ENCODE measurements at places on chromosomes 16 and 17.

DNA sequence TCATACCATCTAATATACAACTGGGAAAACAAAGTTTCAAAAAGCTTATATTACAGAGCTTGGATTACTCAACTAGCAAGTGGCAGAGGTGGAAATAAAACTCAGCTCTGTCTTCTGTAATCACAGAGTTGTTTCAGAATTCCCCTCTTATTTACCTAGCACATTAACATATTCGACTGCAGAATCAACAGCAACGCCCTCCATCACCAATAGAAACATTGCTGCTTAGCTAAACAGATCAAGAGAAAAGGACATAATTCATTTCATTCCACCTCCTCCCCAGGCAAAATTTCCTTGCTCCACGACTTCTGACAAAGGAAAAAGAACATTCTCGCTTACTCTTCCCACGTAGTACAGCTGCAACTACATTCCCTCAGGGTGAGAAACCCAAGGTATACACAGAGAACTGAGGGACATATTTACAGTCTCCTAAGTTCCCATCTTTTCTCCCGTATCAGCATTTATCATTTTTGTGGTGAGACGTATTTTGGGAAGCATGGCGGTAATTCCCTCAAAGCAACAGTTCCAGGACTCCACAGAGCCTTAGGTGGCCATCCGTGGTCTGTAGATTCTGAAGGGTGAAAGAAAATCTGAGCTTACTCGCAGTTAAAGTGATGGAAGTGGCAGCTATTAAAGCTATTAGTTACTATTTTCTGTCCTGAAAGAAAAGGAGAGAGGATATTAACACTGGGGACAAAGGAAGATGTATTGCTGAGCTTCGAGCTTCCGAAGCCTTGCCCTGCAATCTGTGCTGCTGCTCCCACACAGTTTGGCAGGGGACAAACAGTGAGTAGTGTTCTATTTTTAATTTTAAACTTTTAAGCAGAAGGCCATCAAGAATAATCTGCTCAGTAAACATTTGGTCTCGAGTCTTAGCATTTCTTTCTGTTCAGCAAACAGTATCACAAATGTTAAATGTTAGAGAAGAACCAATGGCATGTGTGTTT, 1296.2 kb downstream of the CDH8 start:
- no peak for DNase-seq

DNA sequence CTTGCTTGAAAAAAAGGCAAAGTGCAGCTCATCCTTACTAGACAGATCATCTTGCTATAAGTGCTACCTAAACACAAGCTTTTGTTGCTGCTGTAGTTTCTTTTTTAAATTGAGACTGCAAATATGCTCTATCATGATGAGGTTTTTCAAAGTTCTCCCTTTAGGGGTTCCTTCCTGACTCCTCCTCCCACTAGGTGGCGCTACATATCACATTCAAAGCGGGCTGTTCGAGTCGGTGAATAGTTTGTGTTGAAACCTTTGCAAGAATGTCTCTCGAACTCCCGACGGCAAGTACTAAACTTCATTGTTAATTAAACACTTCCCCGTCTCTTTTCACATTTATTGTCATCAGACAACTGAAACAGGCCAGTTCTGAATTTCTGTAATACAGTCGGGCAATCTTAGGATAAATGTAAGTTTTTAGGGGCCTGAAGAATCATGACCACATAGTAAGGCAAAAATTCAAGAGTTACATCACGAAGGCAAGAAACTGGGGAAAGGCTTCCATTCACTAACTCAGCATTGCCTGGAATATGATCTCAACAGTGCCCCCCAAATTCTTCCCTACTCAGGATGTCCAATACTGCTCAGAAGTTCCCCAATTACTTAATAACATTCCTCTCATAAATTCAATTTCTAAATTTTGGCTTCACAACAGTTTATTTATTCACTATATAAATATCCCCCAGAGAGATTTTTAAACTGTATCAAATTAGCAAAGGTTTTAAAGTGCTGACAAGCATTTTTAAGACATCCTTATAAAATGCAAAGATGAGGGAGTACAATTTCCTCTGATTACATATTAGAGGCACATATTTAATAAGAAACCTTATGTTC, 6.7 kb downstream of the HS3ST3A1 start:
- DNase-seq = peak; percentile 81

DNA sequence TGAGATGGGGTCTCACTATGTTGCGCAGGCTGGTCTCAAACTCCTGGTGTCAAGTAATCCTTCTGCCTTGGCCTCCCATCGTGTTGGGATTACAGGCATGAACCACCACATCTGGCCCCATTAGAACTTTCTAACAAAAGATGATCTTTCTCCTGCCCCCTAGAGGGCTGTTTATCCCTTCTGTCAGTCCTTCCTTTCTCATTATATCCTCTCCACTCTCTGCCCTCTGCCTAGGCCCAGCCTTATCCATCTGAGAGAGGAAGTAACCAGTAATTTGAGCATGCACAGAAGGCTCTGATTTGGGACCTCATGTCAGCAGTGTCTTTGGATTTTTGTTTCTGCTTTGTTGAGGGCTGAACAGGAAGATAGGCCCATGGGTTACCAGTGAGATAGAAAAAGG, 4.4 kb upstream of the DHX40 start:
- DNase-seq = no peak

GRCh38 chr17:73205459-73205961, 12.7 kb downstream of the COG1 start:
- DNase-seq = no peak

DNA sequence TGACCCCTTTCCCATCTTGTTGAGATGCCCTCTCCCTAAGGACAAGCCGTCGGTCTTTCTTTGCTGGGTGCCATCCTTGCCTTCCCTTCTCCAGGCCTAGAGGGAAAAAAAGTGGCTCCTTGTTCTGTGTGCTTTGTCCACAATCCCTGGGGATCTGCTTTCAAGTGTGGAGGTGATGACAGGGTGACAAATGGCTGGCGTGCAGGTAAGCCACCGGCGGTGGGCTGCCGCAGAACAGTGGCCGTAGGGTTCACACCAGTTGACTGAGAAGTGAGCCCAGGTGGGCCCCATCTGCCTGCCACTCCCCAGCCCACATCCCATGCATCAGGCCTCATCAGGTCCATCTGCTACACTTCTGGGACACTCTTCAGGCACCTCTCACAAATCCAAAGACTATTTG, 11.4 kb upstream of the CALB2 start:
- no peak for DNase-seq

All from activated CD8-positive, alpha-beta memory T cell treated with anti-CD3 and anti-CD28 coated beads, Interleukin-2, amount 50 U/mL, for 4 hours (primary cell).